ENCODE measurements at places on chromosomes 12 and 14. TPM values are rescaled to one million over a fixed set of nuclear protein-coding genes. Genes with fewer than 3 reads are reported as not detected.

DNA sequence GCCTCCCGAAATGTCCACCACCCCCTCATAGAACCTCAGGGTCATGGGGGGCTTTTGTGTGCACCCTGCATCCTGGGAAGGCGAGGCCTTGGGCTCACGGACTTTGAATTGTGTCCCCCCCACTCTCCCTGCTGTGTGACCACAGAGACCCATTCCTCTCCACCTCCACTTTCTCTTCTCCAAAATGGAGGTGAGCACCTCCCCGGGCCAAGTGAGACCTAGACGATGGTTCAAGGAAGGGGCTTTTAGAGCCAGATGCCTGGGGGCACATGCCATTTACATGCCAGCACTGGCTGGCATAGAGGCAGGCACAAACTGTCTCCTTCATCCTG, 33.5 kb downstream of the CYP46A1 start:
- no peak overlapping the region for H3K4me3 ChIP-seq
- no peak for DNase-seq
- H3K36me3 ChIP-seq = no peaks in the 10 kb centered on the region
- H3K4me1 ChIP-seq = no peaks in the 10 kb centered on the region

DNA sequence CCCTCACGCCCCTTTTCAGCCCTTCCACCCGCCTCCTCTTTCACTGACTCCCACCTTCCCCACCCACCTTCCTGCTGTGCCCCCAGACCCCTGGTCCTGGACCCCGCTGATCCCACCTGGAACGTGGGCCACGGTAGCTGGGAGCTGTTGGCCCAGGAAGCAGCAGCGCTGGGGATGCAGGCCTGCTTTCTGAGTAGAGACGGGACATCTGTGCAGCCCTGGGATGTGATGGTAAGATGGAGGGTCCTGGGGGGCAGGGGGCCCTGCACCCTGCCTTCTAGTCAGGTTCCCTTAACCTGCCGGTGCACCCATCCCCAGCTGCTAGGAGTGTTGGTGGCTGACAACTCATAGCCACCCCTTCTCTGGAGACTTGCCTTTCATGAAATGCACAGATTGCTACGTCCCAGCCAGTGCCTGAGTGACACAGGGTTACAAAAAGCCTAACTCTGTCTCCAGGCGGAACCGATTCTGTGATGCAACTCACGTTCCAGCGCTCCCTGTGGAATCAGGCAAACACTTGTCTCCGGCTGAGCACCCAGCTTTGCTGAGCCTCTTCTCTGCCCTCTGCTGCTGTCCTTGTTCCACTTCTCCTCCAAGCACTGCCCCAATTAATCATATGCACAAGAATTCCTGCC, 15.0 kb upstream of the OAS2 start:
- no peak overlapping the region for H3K4me3 ChIP-seq
- no peaks in the 10 kb centered on the region for H3K4me1 ChIP-seq
- DNase-seq = no peak

DNA sequence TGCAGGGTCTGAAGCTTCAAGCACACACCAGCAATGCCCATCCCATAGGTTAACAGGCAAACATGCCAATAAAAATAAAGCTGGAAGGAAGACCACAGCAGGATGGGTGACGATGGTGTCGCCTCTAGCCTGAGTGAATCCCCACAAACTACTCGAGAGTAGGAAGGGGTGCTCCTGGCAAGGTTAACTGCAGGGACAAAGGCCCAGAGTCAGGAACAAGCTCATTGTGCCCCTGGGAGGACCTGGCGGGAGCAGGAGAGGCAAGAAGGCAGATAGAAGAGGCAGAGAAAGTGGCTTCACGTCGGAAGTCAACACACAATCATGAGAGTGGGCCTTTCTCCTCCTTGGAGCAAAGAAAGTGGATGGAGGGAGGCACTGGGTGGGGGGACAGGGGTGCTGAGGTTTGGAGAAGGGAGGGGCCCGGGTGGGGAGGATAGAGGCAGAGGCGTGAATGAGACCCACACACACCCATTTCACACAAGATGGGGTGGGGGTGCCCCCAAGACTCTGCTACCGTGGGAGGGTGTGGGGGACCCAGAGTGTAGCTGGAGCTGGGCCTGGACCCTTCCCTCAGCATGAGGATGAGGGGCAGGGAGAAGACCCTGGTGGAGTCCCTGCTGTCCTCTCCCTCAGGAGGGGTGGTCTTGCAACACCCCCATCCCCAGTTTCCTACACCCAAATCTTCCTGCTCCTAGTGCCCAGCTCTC, 43.1 kb downstream of the DIO3 start:
- peaks cover 4% of the 10 kb centered on the region for H3K27me3 ChIP-seq
- DNase-seq = no peak
- H3K4me1 ChIP-seq = no peaks in the 10 kb centered on the region
- no peak overlapping the region for H3K27ac ChIP-seq
- no peaks in the 10 kb centered on the region for H3K36me3 ChIP-seq

DNA sequence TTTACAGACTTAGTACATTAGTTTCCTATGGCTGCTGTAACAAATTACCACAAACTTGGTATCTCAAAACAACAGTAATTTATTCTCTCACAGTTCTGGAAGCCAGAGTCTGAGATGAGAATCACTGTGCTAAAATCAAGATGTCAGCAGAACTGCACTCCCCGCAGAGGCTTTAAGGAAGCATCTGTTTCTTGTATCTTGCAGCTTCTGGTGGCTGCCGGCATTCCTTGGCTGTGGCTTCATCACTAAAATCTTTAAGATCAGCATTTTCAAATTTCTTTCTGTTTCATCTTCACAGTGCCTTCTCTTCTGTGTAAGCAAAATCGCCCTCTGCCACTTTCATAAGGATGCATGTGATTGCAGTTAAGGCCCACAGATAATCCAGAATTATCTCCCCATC, 9.4 kb downstream of the STON2 start:
- no peak for DNase-seq
- no peak overlapping the region for H3K4me3 ChIP-seq
- H3K27me3 ChIP-seq = no peaks in the 10 kb centered on the region
- H3K4me1 ChIP-seq = no peaks in the 10 kb centered on the region

GRCh38 chr12:27107986-27108385, 25.6 kb upstream of the C12orf71 start:
- H3K27me3 ChIP-seq = no peaks in the 10 kb centered on the region
- no peaks in the 10 kb centered on the region for H3K4me1 ChIP-seq
- no peak overlapping the region for H3K27ac ChIP-seq
- H3K4me3 ChIP-seq = no peak overlapping the region

DNA sequence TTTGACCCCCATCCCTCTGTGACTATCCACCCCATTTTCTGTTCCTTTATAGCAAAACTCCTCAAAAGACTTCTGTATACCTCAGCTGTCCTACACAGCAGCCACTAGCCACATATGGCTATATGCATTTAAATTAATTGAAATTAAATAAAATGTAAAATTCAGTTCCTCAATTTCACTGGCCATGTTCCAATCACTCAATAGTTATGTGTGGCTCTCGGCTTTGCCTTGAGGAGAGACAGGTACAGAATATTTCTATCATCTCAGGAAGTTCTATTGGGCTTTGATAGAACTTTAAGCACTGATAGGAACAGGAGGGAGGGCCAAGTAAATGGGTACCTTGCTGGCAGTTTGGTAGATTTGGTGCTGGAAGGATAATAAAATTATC, 280.3 kb upstream of the AMIGO2 start:
- peak overlapping the region; percentile 97 for H3K27ac ChIP-seq
- H3K4me1 ChIP-seq = peaks cover 36% of the 10 kb centered on the region
- H3K36me3 ChIP-seq = no peaks in the 10 kb centered on the region
- H3K4me3 ChIP-seq = no peak overlapping the region
- DNase-seq = no peak
- H3K27me3 ChIP-seq = no peaks in the 10 kb centered on the region

- DNase-seq = no peak
- H3K27ac ChIP-seq = no peak overlapping the region
- no peaks in the 10 kb centered on the region for H3K36me3 ChIP-seq
- H3K27me3 ChIP-seq = no peaks in the 10 kb centered on the region
- no peak overlapping the region for H3K4me3 ChIP-seq
- H3K4me1 ChIP-seq = no peaks in the 10 kb centered on the region
These were observed 224.6 kb downstream of the ANO2 start for GRCh38 chr12:5720381-5721005.

- H3K4me3 ChIP-seq = no peak overlapping the region
- no peaks in the 10 kb centered on the region for H3K27me3 ChIP-seq
- no peaks in the 10 kb centered on the region for H3K4me1 ChIP-seq
- H3K27ac ChIP-seq = no peak overlapping the region
- no peaks in the 10 kb centered on the region for H3K36me3 ChIP-seq
These were observed 30.8 kb downstream of the SMOC1 start for GRCh38 chr14:69909826-69910550.

Gene USP44
- 0.09 TPM for total RNA-seq

Gene KRT82
- not detected for total RNA-seq

Gene IL31
- not detected for total RNA-seq

Gene CD69
- total RNA-seq = 739 TPM

Gene SMAGP
- total RNA-seq = 26.2 TPM

Gene CIROP
- not detected for total RNA-seq

Gene LRP1-AS
- not detected for total RNA-seq

Gene P2RX2
- total RNA-seq = not detected

Gene ETFBKMT
- 1.2 TPM for total RNA-seq

Gene FZD10
- not detected for total RNA-seq

All from natural killer cell (primary cell).